ENCODE measurements at places on chromosomes 7 and 10.

GRCh38 chr10:31467791-31468535 is 148.9 kb downstream of the ZEB1 start:
- DNase-seq = no peak

GRCh38 chr10:4384245-4384644 is 441.8 kb upstream of the AKR1E2 start:
- DNase-seq = peak; percentile 14

GRCh38 chr7:122588621-122589020 is 110.3 kb downstream of the RNF133 start:
- DNase-seq = no peak

GRCh38 chr7:130384841-130385599 is 4.7 kb downstream of the CPA1 start:
- no peak for DNase-seq

DNA sequence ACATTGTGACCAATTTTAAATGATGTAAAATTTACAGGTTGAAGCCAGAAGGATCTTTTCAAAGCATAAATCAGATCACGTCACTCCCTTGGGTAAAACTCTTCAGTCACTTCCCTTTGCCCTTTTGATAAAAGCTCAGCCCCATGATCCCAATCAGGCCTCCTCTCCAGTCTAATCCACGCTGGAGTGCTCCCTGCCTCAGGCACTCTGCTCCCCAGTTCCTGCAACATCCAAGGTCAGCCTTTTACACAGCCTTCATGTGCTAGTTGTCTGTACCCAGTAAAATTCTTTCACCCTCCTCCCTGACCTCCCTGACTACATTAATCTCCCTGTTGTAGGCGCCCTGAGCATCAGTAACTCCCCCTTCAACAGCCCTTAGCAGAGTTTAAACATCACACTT is 14.1 kb downstream of the ELMO1 start:
- no peak for DNase-seq

DNA sequence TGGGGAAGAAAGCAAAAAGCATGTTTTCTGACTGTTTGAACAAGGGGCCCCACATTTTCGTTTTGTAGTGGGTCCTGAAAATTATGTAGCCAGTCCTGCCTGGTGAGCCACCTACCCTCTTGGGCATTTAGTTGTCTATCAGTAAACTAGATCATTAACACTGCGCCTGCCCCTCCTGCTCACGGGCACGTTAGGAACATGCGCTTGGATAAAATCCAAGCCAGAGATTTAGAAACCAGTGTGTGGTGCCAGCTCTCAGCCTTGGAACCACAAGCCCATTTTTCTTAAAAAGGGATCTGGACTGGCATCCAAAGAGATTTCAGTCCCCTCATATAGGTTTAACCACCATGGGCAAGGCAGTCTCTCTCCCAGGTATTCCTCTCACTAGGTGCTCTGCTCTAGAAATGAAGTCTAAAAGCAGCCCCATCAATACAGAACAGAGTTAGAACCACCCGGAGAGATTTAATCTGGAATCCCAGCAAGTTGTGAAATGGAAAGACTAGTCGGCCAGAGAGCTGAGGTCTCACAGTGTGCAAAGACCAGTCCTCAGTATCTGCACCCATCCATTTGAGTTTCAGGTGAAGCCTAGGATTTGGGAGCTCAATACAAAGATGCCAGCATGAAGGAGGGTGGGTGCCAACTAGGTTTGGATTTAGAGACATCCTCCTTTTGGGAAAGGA is 123.9 kb upstream of the TCF7L2 start:
- DNase-seq = no peak

GRCh38 chr7:139078399-139078798 is 31.1 kb downstream of the ZC3HAV1 start:
- DNase-seq = no peak

GRCh38 chr10:7756360-7756992 is 31.3 kb downstream of the KIN start:
- DNase-seq = peak; percentile 17

GRCh38 chr10:33901166-33901565 is 566.7 kb upstream of the NRP1 start:
- peak; percentile 65 for DNase-seq

DNA sequence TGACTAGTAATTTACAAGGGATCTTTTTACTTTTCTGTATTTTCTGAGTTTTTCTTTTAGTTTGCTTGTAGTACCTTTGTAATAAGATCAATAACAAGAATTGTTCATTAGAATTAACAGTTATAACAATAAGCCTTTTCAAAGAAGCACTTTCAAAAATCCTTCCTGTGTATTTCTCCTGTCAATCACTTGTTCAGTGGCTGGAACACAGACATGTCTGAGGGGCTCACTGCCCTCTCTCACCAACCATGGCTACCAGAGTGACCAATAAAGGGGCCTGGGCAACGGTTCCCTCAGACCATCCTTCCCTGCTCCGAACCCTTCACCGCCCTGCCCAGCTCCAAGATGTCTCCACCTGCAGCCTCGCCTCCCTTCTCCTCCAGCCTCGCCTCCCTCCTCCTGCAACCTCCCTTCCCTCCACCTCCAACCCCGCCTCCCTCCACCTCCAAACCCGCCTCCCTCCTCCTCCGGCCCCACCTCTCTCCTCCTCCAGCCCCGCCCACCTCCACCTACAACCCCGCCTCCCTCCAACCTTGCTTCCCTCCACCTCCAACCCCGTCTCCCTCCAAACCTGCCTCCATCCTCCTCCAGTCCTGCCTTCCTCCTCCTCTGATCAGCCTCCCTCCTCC is 353.4 kb downstream of the TNS3 start:
- no peak for DNase-seq

DNA sequence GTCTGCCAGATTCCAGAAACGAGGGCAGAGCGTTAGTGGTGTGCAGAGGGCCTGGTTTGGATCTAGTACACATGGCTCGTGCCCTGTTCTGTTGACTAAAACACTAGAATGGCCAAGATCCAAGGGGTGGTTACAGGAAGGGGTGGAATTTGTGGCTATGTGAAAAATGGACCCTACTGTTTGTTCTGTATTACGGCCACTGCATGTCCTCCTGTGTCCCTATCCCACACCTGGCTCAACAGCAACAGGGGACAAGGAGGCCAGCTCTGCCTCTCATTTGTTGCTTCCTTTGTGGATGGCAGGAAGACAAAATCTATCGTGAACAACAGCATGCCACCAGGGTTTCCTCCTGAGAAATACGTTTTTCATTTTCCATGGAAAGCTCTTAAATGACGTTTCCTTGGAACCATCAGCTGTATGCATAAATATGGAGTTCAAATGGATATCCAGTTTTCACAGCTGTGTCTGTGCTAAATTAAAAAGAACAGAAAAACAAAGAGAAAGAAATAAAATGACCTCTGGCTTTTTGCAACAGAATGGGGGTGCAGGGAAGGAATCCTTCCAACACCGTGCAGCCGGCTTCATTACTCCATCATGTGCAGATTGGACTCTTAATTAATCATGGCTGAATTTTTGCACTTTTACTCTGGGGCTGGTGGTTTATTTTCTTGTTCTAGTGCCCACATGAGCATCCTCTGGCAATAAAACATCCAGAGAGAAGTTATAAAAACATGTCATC is 318.9 kb downstream of the CXCL12 start:
- no peak for DNase-seq

DNA sequence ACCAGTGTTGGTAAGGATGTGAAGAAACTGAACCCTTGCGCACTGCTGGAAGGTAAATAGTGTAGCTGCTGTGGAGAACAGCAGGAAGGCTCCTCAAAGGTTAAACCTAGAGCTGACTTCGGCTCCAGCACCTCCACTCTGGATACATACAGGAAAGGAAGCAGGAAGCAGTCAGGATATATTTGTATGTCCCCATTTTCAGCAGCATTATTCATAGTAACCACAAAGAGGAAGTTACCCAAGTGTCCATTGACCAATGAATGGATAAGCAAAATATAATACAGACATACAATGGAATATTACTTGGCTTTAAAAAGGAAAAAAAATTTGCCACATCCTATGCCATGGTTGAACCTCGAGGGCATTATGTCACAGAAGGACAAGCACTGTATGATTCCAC is 15.0 kb downstream of the RET start:
- no peak for DNase-seq

DNA sequence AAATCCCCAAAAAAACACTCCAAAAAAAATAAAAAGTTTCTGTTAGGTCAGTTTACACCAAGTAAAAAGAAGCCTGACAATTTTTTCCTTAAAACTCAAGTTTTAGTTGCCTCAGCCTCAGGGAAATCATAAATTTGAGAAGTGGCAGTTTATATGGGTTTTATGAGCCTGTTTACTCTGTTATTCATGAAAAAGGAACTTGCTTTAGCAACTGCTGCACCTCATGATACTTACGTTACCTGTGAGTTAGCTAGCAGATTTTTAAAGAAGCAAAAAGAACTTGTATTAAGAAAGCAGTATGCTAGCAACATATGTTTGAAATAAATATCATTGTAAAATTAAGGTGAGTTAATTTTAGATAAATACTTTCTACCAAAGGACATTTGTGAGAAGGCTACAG is 1264.5 kb upstream of the PHF14 start:
- DNase-seq = no peak

GRCh38 chr10:86945361-86946212 is 11.8 kb downstream of the MMRN2 start:
- peak; percentile 66 for DNase-seq

GRCh38 chr7:8433477-8434289 is at the start of gene NXPH1:
Gene NXPH1 (plus strand): TSS chr7:8433609.
- DNase-seq = peak; percentile 10

DNA sequence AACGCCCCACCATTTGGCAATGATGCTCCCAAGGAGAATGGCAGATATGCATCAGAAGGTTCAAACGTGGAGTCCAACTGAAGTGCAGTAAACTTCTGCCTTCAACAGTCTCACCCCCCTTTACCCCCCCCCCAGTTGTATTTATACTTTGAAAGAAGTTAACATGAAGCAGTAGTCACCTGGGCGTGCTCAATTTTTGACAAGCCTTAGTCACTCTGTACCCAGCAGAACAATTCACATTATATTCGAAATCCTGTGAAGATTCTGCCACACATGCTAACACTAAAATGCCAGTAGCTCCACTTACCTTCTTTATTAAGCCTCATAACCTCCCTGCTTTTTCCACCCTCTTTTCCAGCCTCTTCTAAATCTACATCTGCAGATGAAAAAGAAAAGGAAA is 894 bp downstream of the ATXN7L1 start:
- no peak for DNase-seq

DNA sequence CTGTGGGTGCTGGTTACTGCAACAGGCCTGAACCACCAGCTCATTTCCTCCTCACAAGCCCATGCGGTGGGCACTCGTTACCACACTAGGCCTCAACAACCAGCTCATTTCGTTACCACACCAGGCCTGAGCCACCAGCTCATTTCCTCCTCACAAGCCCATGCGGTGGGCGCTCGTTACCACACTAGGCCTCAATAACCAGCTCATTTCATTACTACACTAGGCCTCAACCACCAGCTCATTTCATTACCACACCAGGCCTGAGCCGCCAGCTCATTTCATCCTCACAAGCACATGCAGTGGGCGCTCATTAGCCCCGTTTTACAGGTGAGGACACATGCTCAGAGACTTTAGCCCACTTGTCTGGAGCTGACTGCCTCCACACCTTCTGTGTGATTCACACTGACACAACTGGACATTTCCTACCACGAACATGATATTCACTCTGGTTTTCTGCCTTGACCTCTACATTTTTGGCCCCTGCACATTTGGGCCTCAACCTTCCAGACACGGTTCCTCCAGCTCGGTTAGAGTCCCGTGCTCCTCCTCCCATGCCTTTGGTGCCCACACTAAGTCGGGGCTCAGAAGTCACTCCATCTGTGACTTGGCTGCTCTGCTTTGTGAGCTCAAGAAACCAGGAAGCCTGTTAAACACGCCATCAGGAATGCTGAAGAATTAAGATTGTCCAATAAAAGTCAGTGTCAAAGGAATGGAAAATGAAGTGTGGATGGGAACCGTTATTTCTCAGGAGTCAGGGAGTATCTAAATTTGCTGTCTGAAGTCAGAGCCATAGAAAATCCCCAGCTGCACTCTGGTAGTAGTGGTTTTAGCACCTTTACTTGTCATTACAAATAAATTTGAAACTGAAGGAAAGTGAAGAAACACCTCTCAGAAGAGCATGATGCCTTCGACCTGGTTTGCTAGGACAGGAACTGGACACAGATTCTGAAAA is 55.8 kb upstream of the LANCL2 start:
- DNase-seq = no peak

GRCh38 chr10:70769121-70769520 is 16.1 kb downstream of the TBATA start:
- no peak for DNase-seq

- DNase-seq = peak; percentile 13
These were observed 7.8 kb downstream of the WNT16 start for GRCh38 chr7:121336579-121336978.

DNA sequence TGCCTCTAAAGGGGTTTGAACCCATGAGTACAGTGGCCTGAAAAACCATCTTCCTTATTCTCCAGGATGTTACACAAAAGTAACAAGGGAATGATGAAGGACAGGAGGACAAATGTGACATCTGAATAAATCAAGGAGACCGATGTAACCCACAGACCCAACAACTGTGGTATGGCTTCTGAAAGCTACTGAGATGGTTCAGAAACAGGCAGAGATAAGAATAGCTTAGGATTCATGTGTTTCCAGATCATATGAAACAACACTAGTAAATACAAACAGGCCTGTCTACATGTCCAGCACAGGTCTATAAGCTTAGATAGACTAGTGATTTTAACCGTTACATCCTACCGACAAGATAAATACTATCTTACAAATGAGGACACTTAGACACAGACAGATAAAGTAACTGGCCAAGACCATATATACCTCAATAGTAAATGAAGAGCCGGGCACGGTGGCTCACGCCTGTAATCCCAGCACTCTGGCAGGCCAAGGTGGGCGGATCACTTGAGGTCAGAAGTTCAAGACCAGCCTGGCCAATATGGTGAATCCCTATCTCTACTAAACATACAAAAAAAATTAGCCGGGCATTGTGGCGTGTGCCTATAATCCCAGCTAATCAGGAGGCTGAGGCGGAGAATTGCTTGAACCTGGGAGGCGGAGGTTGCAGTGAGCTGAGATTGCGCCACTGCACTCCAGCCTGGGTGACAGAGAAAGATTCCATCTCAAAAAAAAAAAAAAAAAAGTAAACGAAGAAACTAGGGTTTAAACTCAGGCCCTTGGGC is 88.7 kb downstream of the SORBS1 start:
- DNase-seq = no peak

- DNase-seq = no peak
These were observed 472 bp downstream of the SFRP4 start for GRCh38 chr7:37916017-37916672.

Data from AG08395 (cell line).